ENCODE measurements at places on chromosomes 11 and 22.

- no peak for DNase-seq
Observed at GRCh38 chr22:40407831-40408717, 37.7 kb downstream of the SGSM3 start.

DNA sequence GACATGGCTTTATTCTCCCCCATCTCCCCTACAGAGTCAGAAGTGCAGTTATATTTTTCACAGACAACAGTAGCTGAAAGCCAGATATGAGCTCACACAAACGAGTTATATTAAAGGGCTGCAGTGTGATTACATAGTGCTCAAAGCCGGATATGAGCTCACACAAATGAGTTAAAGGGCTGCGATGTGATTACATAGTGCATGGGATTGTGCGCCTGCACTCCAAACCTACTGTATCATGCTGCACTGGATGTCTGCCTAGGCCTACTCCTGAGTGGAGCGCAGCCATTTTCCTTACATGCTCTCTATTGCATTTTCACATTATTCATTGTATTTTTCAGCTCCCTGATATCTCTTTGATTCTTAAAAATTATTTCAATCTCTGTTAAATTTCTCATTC lies 414.6 kb upstream of the LARGE1 start:
- no peak for DNase-seq

- DNase-seq: no peak
Observed at GRCh38 chr11:67646535-67647336, 3.8 kb downstream of the ACY3 start.

GRCh38 chr11:2870460-2870859 lies 15.1 kb downstream of the CDKN1C start:
- no peak for DNase-seq

- no peak for DNase-seq
Observed at GRCh38 chr22:37619991-37620390, 11.4 kb downstream of the GGA1 start.

DNA sequence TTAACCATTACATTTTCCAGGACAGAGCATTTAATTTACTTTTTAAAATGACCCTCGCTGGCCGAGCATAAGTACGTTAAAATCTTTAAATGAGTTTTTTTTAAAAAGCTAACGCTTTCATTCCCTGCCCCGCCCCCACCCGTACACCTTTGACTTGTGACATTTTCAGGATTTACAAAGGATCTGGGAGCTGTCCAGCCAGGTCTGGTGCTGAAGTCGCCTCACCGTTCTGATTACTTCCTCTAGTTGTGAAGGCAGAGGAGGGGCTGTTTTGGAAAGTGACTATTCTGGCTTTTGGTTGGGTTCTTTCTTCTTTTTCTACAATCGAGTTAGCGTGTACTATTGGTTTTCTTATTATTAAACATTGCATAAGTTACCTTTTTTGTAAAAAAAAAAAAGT lies 2.9 kb downstream of the C11orf87 start:
- DNase-seq: peak; percentile 23

Data from GM13977 (cell line).